Stimulated activated CD8-positive, alpha-beta memory T cell treated with anti-CD3 and anti-CD28 coated beads, Interleukin-15, amount 100 ng/mL, for 24 hours (primary cell): ENCODE measurements at places on chromosomes 2 and 18.

- no peak for DNase-seq
Observed at GRCh38 chr2:231344851-231345250, 50.7 kb upstream of the B3GNT7 start.

GRCh38 chr2:144522897-144523595, 3.1 kb upstream of the ZEB2 start:
- DNase-seq = no peak

GRCh38 chr2:120261387-120262006, 8.8 kb downstream of the RALB start:
- no peak for DNase-seq

GRCh38 chr2:119546447-119546767, 2.2 kb downstream of the CFAP221 start:
- no peak for DNase-seq

- DNase-seq = no peak
Observed at GRCh38 chr2:19577723-19578122, 219.3 kb upstream of the OSR1 start.

- no peak for DNase-seq
Observed at GRCh38 chr2:190553254-190553653, 18.7 kb upstream of the NEMP2 start.

- no peak for DNase-seq
Observed at GRCh38 chr2:63950414-63950813, 68.8 kb downstream of the VPS54 start.

DNA sequence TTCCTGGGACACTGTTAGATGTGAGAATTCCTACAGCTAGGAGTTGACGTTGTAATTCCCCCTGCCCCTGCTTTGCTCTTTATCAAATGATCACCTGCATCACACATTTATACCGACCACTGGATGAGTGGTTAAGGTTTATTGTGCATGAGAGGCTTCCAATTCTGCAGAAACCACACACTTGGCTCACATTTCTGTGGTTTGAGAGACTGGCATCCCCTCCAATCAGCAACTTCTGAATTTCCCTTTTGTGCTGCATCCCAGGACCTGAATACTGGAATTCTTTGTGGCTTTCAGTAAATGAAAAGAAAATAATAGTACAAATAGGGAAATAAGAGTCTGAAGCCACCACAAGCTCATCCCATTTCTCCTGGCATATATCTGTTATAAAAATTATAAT, 628.7 kb upstream of the PIK3C3 start:
- no peak for DNase-seq

DNA sequence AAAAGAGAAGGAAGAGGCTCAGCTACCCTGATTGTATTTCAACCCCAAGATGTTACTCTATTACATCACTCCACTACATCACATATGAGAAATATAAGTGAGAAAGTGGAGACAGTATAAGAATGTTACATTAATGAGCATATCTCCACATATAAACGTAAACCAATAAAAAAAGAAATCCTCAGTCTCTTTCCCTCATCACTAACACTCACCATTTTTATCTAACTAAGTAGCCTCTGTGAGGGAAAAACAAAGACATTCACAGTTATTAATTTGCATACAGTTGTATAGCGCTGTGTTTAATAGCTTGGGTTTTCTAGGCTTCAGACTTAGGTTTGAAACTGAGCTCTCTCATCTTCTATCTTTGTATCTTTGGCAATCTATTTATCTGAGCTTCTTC, 489.1 kb upstream of the LRRTM4 start:
- DNase-seq = no peak

DNA sequence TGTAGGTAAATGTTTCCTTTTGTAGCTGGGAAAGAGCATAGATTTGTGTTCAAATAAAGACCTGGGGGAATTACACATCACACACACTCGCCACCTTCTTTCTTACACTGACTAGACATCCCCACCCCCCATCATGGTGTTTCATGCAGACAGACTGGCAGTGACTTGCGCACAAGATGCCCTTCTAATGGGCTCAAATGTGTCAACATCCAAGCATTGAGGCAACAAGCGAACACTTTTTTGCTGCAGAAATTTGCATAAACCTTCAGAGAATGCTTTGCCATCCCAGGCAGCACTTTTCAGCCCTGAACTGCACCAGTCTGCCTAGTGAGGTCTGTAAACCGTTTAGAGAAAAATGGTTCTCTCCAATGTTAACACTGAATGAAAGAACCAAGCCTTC, 4.5 kb downstream of the HOXD8 start:
- no peak for DNase-seq

GRCh38 chr2:55947752-55948151, 24.2 kb upstream of the EFEMP1 start:
- DNase-seq = no peak

DNA sequence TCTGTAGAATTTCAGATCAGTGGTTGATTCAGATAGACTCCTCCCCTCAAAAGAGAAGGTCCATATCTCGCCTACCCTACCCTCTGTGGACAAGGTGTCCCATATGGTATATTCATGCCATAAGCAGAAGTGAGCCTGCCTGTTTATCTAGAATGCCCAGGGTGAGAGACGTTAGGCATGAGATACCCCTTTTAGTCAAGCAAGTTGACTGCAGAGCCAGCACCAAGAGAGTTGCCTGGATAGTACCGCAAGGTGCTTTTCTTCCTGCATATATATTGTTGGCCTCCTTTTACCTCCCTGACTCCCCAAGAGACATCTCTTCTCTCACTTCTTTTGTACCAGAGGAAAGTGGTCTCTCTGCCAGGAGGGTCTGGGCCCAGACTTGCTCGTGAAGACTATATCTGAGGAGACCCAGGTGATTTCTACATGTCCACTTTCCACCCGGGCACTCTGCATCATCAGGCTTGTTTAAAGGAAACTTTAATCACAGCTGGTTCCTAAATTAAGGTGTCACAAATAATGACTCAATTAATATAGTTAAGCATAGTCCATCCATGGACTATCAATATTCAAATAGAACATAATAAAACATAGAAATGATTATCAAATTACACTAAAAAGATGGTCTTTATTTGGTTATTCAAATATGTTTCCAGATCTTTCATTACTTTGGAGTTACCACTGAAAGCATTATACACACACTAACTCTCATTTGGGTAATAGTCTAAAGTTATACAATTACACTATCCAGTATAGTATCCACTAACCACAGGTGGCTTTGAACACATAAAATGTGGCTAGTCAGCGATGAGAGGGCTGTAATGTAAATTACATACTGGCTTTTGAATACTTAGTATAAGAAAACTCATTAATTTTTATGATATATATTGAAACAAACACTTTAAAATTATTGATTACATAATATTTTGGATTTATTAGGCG, 4.1 kb downstream of the ITGA4 start:
- DNase-seq = no peak

DNA sequence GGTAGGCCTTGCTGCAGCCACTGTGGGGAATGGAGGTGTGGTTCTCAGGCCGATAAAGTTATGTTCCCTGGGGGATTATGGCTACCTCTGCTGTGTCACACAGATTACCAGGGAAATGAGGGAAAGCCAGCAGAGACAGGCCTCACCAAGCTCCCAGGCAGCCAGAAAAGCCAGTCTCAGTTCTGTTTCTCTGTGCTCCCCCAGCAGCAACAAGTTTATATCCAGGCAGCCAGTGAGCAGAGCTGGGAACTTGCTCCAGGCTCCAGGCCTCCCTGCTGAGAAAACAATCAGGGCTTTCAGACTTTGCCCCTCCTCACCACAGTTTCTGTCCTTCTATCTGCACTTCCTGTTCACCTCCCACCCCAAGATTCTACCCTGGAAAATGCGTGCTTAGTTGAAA, 596.6 kb upstream of the GYPC start:
- DNase-seq = no peak

DNA sequence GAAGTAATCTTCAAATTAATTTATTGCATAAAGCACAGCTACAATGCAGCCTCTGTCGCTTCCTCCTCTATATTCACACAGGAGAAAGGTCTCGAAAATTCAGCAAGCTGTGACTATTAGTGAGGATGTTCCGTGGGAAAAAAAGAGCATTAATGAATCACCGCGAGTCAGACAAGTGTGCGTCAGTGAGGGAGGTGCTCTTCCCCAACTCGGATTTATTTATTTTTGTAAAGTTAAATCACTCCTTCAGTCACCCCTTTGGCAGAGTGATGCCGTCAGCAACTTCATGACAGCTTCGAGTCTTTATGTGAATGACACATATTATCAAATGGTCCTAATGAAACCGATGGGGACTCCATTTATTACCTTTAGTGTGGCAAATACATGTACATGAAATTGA, 648.9 kb upstream of the SALL3 start:
- no peak for DNase-seq

GRCh38 chr2:15733867-15734673, 142.4 kb downstream of the DDX1 start:
- no peak for DNase-seq

DNA sequence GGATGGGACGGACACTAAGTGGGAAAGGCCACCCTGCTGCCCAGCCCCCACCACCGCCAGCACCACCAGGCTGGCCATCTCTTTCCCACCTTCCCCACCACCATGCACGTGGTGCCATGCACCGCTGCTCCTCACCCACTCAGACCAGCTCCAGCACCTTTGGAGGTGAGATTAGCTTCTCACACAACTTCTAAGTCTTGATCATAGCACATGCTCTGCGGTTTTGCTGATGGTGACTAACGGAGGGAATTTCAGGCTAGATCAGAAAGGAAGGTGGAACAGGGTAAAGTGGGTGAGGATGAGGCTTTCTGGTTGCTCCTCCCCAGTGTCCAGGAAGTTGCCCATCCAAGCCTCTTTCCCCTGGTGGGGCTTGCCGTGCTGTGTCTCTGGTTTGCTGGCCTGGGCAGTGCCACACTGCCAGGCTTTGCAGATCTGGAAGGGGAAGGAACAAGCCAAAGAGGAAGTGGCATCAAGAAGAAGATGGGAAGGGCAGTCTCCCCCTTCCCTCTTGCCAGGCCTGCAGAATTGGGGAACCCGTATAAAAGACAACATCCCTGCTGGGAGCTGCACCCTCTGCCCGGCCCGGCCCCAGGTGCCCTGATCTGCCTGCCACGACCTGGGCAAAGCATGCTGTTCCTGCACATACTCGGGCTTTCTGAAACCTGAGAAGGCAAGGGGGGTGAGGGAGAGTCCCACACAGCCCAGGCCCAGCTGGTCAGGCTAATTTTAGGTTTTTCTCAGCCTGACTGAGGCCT, 44.3 kb upstream of the CAB39 start:
- no peak for DNase-seq

- DNase-seq = no peak
Observed at GRCh38 chr2:28962505-28962904, 18.6 kb upstream of the TOGARAM2 start.

DNA sequence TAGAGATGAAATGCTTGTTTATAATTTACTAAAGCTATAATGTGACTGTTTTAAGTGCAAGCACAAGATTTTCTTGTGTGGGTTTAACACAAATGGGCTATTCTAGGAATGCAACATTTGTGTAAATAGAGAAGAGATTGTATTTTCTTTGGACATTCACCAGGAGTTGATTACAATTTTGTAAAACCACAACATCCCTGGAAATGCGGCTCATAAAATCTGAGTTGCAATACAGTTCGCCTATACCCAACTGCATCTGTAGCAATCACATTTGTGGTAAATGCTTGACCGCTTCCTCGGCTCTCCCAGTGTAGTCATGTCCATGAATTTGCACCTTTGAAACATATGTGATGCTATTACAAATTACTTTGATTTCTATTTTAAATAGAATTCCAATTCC, 348.7 kb upstream of the CDH20 start:
- DNase-seq = no peak

DNA sequence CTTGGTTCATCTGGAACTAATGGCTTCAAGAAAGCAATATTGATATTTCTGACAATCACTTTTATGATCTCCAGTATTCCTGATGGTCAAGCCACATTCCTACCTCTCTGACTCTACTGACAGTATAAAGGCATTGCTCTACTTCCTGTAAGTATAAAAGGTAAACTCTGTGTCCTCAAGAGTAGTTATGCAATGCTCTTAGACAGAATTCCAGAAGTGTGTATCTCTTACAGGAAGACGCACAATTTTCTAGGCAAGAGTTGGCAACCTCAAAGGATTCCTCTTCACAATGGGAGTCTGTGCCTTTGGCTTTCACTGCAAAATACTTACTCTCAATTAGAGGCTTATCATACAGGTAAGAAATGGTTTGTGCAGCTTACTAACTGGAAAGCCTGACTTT, 100.1 kb downstream of the THADA start:
- no peak for DNase-seq

DNA sequence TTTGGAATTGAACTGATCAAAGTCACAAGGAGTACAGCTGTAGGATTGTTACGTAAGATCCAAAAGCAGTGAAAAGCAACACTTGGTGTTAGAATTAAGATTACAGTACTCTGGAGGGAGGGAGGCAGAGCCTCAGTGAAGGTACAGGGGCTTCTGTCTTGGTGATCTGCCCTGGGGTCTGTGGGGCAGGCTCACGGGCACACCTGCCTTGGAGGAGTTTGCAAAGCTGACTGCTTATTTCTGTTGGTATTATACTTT, 114.9 kb downstream of the NCK2 start:
- no peak for DNase-seq

DNA sequence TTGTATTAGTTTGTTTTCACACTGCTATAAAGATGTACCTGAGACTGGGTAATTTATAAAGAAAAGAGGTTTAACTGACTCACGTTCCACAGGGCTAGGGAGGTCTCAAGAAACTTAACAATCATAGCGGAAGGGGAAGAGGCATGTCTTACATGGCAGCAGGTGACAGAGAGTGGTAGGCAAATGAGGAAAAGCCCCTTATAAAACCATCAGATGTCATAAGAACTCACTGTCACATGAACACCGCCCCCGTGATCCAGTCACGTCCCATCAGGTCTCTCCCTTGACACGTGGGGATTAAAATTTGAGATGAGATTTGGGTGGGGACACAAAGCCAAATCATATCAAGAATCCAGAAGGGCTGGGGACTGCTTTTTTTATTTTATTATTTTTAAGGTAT, 120.0 kb downstream of the GALNT14 start:
- DNase-seq = no peak
